Breast epithelium (tissue), 4 donors: ENCODE measurements at places on chromosomes 13 and 19. TPM values are rescaled to one million over a fixed set of nuclear protein-coding genes. Genes with fewer than 3 reads are reported as not detected.

IGFL3 gene
- total RNA-seq, result not detected

SPC24 gene
- 0.66 TPM for total RNA-seq

TMEM91 gene
- total RNA-seq, result 15.7 TPM

PRSS57 gene
- total RNA-seq, result not detected

FCER2 gene
- 0.29 TPM for total RNA-seq

- H3K27ac ChIP-seq, result peak overlapping the region; percentile 75
- DNase-seq, result no peak
- H3K27me3 ChIP-seq, result no peaks in the 10 kb centered on the region
- H3K4me1 ChIP-seq, result peaks cover 25% of the 10 kb centered on the region
- H3K36me3 ChIP-seq, result no peaks in the 10 kb centered on the region
Observed at GRCh38 chr19:19459707-19460251, 54.3 kb downstream of the GATAD2A start.

RGCC gene
- total RNA-seq, result 91.8 TPM

PEX11G gene
- total RNA-seq, result 5.4 TPM

DNA sequence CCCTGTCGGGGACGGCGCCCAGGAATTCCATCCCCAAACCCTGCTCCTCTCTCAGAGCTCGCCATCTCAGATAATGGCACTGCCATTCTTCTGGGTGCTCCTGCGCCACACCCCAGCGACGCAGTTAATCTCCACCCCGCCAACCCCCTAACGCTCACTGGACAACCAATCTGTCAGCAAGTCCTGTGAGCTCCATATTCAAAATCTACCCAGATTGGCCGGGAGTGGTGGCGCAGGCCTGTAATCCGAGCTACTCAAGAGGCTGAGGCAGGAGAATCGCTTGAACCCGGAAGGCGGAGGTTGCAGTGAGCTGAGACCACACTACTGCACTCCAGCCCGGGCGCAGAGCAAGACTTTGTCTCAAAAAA is 18.6 kb downstream of the FCGBP start:
- no peak overlapping the region for H3K27ac ChIP-seq
- H3K4me3 ChIP-seq, result no peak overlapping the region
- no peaks in the 10 kb centered on the region for H3K36me3 ChIP-seq
- H3K27me3 ChIP-seq, result peaks cover 6% of the 10 kb centered on the region
- no peak for DNase-seq
- no peaks in the 10 kb centered on the region for H3K4me1 ChIP-seq

DNA sequence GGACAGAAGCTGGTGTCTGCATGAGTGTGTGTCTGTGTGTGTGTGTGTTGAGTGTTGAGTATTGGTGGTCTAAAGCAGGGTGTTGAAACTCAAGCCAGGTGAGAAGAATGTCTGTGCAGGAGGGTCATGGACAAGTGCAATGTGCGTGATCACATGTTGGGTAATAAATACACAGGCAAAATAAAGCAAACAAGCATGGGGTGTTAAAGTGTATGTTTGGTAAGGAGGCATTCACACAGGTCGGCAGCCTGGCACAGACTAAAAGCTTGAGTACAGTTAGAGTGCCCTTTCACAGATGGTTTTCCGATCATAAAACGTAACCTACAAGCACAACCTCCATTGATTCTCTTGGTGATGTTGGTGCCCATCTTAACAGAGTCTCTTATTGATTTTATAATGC is 476.9 kb upstream of the KLHL1 start:
- DNase-seq, result no peak
- H3K27ac ChIP-seq, result no peak overlapping the region
- no peaks in the 10 kb centered on the region for H3K4me1 ChIP-seq
- no peaks in the 10 kb centered on the region for H3K27me3 ChIP-seq

DNA sequence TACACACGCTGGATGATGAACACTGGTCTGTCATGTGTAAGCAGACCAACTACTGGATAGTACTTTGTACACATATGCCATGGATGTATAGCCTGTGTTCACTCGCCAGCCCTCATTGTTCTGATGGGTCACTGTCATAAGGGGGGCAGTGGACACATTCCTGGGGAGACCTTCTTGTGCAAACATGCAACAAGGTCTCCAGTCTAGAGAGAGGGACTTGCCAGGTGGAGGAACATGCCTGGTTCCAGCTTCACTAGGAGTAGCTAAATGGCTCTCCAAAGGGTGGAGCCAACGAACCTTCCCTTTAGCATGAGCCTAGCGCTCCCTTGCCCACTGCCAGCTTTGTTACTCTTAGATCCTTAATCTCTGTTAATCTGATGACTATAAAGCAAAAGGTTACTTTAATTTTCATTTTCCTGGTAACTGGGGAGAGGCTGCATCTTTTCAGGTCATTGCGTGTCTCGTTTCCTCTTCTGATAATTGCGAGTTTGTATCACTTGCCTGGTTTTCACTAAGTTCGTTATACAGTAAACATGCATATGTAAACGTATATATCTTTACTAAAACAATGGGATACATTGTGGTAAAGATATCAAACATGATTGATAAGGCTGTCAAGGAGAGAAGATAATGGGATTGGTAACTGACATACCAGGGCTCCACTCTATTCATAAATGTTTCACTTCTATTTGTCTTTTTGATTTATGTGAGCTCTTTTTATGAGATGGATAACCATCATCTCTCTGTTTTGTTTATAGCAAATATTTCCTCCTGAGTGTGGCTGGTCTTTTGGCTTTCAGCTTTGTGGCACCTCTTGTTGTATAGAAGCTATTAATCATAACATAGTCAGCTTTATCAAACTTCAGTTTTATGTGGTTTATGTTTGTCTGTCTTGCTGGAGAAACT is 235.2 kb upstream of the SGCG start:
- H3K4me1 ChIP-seq, result no peaks in the 10 kb centered on the region
- no peak overlapping the region for H3K4me3 ChIP-seq
- no peaks in the 10 kb centered on the region for H3K36me3 ChIP-seq
- H3K27me3 ChIP-seq, result no peaks in the 10 kb centered on the region

DNA sequence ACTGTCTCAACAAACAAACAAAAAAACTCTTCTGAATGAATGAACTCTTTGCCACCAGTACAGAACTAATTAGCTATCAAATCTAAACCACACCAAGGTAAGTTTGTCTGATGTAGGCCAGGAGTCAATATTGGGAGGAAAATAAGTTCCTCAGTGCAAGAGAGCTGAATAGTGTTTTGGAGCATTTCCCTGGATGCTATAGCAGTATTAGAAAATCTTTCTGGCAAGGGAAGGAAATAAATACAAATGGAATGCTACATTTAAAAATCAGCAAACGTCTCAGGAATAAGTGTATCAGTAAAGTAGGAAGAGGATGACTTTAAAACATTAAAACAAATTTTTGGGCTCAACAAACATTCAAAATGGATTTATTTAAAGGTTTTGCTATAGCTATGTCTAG is 81.3 kb upstream of the TMTC4 start:
- no peaks in the 10 kb centered on the region for H3K27me3 ChIP-seq
- no peak for DNase-seq
- H3K4me1 ChIP-seq, result no peaks in the 10 kb centered on the region
- no peak overlapping the region for H3K27ac ChIP-seq
- H3K36me3 ChIP-seq, result no peaks in the 10 kb centered on the region

DNA sequence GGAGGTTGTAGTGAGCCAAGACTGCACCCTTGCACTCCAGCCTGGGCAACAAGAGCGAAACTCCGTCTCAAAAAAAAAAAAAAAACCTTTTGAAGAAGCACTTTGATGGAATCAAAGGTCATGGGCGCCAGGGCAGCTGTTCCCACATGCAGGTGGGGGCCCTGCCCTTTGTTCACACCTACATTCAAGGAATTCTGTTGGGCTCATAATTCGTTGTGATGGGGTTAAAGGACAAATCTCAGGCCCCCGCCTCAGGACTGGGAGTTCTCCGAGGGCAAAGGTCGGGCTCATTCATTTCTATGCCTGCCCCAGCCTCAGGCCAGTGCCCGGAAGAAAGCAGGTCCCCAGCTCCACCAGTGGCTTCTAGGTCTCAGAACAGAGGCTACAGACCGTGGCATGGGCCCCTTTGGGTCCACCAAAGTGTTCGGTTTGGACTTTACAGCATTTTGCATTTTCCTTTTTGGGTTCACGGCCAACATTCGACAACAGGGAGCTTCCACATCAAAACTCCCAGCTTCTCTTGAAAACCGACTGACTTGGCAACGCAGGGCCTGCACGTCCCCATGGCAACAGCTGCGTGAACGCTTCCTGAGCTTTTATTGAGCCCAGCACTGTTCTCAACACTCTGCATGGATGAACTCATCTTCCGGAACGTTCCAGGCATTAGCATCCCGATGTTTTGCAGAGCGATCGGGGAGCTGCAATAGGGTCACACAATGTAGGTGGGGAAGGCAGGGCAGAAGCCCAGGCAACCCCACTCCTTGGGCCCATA is 10.1 kb upstream of the GTF2F1 start:
- no peaks in the 10 kb centered on the region for H3K4me1 ChIP-seq
- no peak overlapping the region for H3K27ac ChIP-seq
- no peak overlapping the region for H3K4me3 ChIP-seq
- H3K36me3 ChIP-seq, result no peaks in the 10 kb centered on the region
- DNase-seq, result no peak
- H3K27me3 ChIP-seq, result no peaks in the 10 kb centered on the region

IZUMO2 gene
- not detected for total RNA-seq

CCDC70 gene
- not detected for total RNA-seq

NLRP9 gene
- total RNA-seq, result not detected

- no peaks in the 10 kb centered on the region for H3K27me3 ChIP-seq
- H3K4me1 ChIP-seq, result peaks cover 22% of the 10 kb centered on the region
- no peak for DNase-seq
Observed at GRCh38 chr19:39133431-39134270, 8.1 kb downstream of the PAK4 start.

INSL3 gene
- total RNA-seq, result not detected

LIM2 gene
- total RNA-seq, result not detected

- no peak overlapping the region for H3K4me3 ChIP-seq
- no peaks in the 10 kb centered on the region for H3K36me3 ChIP-seq
- peak overlapping the region; percentile 93 for H3K27ac ChIP-seq
- peaks cover 8% of the 10 kb centered on the region for H3K4me1 ChIP-seq
Observed at GRCh38 chr13:40273253-40274025, 393.0 kb downstream of the FOXO1 start.

DNA sequence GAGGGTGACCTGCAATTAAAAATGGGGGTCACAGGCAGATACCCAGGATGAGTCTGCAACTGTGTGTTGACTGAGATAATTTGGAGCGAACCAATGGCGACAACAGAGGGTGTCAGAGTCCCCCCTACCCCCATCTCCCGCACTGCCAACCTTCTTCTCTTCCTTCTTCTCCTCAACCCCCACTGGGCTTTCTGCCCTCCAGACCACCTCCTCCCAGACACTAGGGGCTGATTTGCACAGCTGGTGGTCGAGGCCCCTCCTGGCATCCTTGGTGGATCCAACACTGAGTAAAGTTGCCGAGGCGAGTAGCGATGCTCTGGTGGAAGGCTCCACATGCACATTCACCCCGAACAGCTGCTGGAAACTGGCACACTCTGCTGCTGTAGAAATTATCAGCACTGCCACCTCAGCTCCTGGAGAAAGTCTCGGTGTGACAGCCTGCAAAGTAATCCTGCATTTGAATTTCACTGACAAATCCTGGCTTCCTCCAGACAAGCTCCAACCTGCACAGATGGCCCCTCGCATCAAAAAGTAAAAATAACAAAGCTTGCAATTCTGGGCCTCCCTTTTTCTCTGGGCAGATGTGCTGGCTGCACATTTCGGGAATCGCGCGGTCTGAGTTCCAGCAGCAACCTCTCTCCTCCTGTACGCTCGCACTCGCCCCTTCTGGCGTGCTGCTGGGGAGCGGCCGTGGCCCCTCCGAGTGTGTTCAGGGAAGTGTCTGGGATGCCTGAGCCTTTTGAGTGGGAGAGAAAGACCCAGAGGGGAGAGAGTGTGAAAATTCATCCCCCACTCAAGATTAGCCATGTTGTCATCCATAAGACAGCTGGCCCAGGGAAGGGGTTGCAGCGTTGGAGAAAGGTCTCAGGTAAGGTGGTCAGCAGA is 28.5 kb downstream of the CCNE1 start:
- no peaks in the 10 kb centered on the region for H3K27me3 ChIP-seq
- no peak for DNase-seq
- no peaks in the 10 kb centered on the region for H3K4me1 ChIP-seq
- H3K27ac ChIP-seq, result no peak overlapping the region

FLT1 gene
- 29.0 TPM for total RNA-seq

DAND5 gene
- total RNA-seq, result not detected

DNA sequence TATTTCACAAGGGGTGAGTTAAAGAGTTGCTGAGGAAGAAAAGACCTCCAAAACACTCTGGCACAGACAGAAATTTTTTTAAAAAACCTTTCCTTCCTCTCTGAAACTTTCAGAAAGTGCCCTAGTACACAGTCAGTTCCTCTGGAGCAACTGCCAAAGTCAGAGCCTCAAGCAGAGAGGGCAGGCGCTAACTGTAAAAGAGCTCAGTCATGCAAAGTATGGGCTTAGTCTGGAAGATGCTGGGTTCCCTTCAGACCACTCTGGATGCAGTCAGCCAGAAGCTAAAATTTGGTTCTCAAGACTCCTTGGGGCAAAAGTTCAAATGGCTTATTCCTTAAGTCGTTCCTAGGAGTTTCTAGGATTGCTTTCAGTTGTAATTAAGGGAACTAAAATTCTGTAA is 671.6 kb downstream of the PCDH9 start:
- H3K36me3 ChIP-seq, result no peaks in the 10 kb centered on the region
- H3K27ac ChIP-seq, result no peak overlapping the region
- DNase-seq, result no peak
- no peaks in the 10 kb centered on the region for H3K4me1 ChIP-seq

CEACAM3 gene
- 0.64 TPM for total RNA-seq

ZSCAN4 gene
- not detected for total RNA-seq

- no peak overlapping the region for H3K4me3 ChIP-seq
- no peak for DNase-seq
- H3K27me3 ChIP-seq, result no peaks in the 10 kb centered on the region
Observed at GRCh38 chr13:106521095-106521799, 14.2 kb downstream of the EFNB2 start.

DNA sequence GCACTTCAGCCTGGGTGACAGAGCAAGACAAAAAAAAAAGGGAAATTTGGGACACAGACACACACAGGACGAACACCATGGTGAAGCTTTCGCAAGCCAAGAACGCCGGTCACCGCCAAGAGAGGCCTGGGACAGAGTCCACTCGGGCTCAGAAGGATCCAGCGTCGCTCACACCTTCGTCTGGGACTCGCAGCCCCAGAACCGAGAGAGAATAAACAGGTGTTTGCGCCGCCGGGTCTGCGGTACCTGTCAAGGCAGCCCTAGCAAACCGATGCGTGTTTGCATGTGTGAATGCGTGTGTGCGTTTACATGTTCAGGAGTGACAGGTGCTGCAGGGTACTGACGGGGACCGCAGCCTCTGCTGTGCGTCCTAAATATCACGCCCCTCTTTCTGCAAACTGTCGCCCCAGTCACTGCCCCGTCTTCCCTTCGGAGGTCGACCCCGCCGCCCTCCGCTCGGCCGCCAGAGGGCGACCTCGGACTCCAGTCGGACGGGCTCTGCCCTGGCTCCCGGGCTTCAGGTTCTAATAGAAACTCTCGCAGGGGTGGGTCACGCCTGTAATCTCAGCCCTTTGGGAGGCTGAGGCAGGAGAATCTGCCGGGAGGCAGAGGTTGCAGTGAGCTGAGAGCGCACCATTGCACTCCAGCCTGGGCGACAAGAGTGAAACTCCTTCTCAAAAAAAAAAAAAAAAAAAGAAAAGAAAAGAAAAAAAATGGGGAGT is 11.8 kb upstream of the CSNK1G2 start:
- no peaks in the 10 kb centered on the region for H3K36me3 ChIP-seq
- peak; percentile 73 for DNase-seq
- no peaks in the 10 kb centered on the region for H3K27me3 ChIP-seq
- peak overlapping the region; percentile 25 for H3K4me3 ChIP-seq
- no peak overlapping the region for H3K27ac ChIP-seq
